ENCODE measurements at places on chromosomes 2 and 18.

- no peak for DNase-seq
These were observed 5.5 kb upstream of the LIMS2 start for GRCh38 chr2:127680706-127681287.

DNA sequence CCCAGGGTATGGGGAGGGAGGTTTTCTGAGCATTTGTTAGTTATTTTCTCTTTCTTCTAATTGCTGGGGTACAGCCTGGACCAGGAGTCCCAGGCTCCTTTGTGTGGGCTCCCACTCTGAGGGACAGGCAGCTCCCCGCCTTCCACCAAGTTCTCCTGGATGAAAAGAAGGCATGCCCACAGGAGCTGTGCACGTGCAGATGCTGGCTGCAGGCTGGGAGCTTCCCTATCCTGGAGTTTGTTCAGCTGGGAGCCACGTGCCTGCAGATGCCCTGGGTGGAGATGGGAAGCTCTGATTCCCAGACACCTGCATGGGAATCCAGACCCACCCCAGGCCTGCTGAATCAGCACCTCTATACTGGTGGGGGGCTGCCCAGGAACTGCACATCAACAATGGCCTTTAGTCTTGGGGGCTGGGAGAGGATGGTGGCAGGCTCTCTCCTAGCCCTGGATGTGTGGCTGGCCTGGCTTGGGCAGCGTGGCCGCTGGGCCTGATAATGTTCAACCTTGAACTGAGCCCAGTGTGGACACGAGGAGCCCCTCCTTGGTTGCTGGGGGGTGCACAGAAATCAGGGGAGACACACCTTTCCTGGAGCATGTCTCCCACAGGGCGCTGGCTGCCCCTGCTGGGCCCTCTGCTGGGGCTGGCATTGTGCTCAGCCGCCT lies 233.6 kb upstream of the HS6ST1 start:
- DNase-seq = no peak

- DNase-seq = no peak
These were observed 9.4 kb downstream of the ITGAV start for GRCh38 chr2:186599186-186599778.

- DNase-seq = no peak
These were observed 150.2 kb upstream of the ALPP start for GRCh38 chr2:232228332-232228731.

DNA sequence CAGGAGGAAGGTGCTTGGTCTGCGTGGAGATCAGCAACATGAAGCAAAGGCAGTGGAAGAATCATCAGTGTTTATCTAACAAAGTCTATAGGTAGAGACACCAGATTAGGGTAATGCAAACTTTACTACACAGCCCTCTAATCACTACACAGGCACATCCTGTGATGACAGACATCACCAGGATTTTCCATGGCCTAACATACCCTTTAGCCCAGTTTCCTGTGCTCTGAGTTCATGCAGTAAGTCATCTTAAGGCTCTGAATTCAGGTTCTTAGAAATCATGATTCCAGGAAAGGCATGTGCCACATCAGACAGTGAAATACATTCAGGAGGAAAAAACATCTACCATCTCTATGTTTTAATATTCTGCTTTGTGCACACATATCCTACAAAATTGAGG lies 708.5 kb upstream of the SLC8A1 start:
- no peak for DNase-seq

DNA sequence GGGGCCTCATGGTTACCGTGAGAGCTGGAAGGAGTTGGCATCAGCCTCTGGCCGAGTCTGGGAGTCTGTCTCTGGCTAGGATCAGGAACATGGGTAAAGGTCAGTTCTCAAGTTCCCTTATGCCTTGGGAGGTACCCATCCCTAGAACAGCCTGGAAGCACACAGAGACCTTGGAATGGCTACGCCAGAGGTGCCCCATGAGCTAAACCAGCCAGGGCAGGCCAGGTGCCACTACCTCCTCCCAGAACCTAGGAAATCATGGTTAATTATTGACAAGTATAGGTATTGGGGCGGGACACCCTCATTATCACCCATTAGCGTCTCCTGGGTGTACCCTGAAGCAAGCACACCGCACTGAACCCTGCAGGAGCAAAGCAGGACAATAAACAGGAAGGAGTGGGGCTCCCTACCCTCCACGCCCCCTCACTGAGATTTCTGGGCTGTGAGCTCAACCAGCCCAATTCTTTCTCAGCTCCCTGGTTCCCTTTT lies 3.0 kb upstream of the ASPRV1 start:
- DNase-seq = no peak

DNA sequence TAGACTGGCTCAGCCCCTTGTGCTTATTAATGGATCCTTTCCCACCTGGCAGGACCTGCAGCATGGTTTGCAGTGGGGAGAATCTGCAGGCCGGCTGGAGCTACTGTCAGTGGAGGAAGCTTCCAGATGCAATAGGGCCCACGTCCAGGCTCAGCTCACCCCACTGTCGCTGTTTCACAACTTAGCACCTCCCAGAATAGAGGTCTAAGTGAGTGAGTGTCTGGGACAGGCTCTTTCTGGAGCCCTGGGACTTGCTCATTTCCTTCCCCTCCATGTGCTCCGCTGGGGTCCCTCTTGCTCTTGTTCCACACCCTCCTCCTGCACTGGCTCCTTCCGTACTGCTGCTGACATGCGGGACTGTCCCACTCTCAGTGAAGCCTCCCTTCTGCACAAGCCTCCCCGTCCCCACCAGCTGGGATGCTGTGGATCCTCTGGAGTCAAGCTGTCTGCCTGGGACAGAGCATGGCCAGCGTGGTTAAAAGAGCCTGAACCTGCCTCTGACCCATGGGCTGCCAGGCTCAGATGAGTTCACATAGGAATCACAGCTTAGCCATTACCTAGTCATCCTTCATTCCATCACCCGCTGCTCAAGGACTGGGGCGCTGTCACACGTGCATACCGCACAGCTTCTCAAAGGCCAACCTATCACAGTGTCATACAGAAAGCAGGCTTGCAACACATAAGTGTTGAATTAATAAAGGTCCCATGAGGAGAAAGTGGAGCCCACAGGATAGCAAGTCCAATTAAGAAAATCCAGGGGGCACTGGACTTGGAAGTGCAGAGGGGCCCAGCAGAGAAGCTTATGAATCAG lies 135.9 kb downstream of the ACKR3 start:
- no peak for DNase-seq

DNA sequence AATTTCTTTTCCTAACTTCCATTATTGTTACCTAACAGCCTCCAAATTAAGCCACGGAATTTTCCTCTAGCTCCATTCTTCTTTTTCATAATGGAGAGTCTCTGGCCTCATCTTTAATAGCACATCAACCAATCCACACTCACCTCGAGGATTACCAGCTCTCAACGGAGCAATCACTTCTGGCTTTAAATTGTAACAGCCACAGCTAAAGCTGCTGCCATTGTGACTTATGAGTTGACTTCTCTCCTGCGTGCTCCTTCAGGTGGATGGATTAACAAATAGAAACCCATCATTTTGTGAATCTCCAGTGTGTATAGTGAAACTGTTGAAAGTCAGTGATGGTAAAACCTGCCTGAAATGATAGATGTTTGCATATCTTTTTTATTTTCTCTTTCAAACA lies 24.9 kb upstream of the SLC5A7 start:
- DNase-seq = no peak

- DNase-seq = no peak
These were observed 112.1 kb downstream of the KYNU start for GRCh38 chr2:142989273-142990204.

DNA sequence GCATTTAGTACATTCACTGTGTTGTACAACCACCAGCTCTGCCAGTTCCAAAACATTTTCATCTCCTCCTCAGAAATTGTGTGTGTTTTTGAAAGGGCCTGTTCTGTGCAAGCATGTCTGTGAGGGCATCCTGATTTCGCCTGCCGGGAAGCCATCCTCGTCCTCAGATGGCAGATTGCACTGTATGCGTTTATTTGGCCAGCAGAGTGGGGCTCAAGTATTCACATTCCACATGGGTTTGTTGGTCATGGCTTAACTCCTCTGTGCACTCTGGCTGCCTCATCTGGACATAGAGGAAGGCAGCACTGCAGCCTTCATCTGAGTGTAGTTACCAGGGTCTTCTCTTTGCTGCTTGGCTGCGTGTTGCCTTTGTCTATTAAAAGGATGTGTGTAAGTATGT lies 85.0 kb downstream of the TMEM247 start:
- DNase-seq = no peak

- DNase-seq = no peak
These were observed 227.5 kb downstream of the MTX2 start for GRCh38 chr2:176496761-176497160.

DNA sequence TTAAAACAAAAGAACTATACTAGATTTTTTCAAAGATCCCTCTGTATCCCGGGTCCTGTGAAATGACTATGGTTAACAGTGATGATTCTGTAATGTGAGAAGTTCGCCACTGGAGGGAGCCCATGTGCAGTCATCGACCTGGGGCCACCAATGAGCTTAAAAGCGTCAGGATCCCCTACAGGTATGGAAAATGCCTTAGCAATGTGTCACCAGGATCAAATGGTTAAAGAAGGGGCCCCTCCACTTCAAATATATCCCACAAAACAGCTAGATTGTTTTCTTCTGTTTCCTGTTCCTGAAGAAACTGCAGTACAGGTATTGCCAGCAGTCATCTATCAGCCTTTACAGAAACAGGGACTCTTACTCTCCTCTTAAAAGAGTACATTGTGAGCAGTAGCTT lies 15.3 kb downstream of the CHRNA1 start:
- DNase-seq = peak; percentile 57

Data from stimulated activated CD4-positive, alpha-beta T cell treated with anti-CD3 and anti-CD28 coated beads, Interleukin-2, amount 100 ng/mL, for 4 hours (primary cell).